ENCODE measurements at places on chromosomes 3 and 15. TPM values are rescaled to one million over a fixed set of nuclear protein-coding genes. Genes with fewer than 3 reads are reported as not detected.

DNA sequence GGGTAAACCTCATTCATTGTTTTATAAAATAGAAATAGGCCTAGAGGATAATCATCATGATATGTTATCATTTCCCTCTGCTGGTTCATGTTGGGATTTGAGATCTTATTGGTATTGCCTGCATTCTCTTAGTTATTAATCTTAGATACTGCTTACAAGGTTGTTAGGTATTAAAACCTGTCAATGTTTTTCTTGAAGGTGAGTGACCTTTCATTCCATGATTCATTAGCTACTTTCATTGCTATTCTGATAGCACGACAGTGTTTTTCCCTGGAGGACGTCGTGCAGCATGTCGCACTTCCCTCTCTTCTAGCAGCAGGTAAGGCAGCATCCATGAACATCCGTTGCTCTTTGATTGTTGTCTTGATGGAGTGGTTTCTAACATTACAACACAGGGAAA is 17.1 kb downstream of the P2RY12 start:
- H3K36me3 ChIP-seq, result no peaks in the 10 kb centered on the region
- no peaks in the 10 kb centered on the region for H3K27me3 ChIP-seq
- H3K4me1 ChIP-seq, result no peaks in the 10 kb centered on the region
- H3K27ac ChIP-seq, result no peak overlapping the region

- H3K36me3 ChIP-seq, result no peaks in the 10 kb centered on the region
- no peak overlapping the region for H3K27ac ChIP-seq
- no peak overlapping the region for H3K4me3 ChIP-seq
- DNase-seq, result no peak
- H3K4me1 ChIP-seq, result no peaks in the 10 kb centered on the region
- no peaks in the 10 kb centered on the region for H3K27me3 ChIP-seq
Observed at GRCh38 chr15:54998661-54999060, 198.1 kb downstream of the RSL24D1 start.

DNA sequence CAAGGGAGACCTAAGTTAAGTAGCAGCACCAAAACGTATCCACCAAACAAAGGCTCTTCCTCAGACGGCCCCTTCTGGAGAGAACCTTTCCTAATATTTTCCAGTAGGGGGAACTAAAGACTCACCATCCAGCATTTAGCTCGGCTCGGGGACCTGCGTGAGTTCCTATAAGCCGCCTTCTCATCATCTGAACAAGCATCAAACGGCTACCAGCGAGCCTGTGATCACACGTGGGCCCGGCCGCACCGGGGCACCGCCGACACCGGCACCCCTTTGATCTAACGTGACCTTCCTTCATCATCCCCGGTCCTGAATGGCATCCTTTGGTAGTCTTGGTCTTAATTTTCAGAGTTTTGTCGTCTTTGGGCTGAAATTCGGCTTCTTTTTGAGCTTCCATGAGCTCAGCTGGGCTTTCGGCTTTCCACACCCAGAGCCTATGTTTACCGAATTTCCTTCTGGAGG is 1.4 kb upstream of the ROBO2 start:
- H3K4me3 ChIP-seq, result no peak overlapping the region
- H3K36me3 ChIP-seq, result no peaks in the 10 kb centered on the region
- no peak overlapping the region for H3K27ac ChIP-seq
- DNase-seq, result no peak
- no peaks in the 10 kb centered on the region for H3K4me1 ChIP-seq

GRCh38 chr15:48354694-48355303 is 23.6 kb downstream of the DUT start:
- H3K4me3 ChIP-seq, result no peak overlapping the region
- H3K27ac ChIP-seq, result no peak overlapping the region
- no peaks in the 10 kb centered on the region for H3K36me3 ChIP-seq
- no peaks in the 10 kb centered on the region for H3K27me3 ChIP-seq

DNA sequence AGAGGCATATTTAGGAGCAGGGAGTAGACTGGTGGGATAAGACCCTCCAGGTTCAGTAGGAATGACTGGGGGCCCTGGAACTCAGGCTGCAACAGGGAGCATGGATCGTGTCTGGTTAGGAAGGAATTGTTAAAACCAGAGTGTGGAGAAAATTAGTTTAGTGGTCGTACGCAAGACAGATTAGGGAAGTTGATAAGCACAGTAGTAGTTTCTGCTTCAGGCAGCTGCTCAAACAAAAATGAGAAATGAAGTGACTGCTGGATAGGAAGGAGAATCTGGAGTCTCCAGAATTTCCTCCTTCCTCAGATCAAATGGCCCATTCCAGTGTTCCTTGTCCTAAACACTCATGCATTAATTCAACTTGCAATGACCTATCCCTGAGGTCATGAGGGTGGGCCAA is 11.2 kb downstream of the MYD88 start:
- no peaks in the 10 kb centered on the region for H3K36me3 ChIP-seq
- peaks cover 23% of the 10 kb centered on the region for H3K4me1 ChIP-seq
- H3K27ac ChIP-seq, result no peak overlapping the region
- no peaks in the 10 kb centered on the region for H3K27me3 ChIP-seq
- H3K4me3 ChIP-seq, result no peak overlapping the region
- no peak for DNase-seq

DNA sequence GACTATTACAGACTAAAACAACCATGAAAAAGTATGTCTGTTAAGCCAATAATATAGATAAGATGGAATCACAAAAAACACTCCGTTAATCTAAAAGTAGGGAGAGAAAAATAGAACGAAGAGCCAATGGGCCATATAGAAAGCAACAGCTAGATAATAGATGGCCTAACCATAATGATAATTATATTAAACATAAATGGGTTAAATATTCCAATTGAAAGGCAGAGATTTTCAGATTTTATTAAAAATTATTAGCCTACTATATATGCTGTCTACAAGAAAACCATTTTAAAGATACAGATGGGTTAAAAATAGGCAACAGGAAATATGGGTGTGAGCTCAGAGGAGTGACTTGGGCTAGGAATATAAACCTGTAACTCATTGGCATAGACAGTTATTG is 76.3 kb downstream of the ATP8B4 start:
- H3K27ac ChIP-seq, result no peak overlapping the region
- no peak overlapping the region for H3K4me3 ChIP-seq
- H3K36me3 ChIP-seq, result no peaks in the 10 kb centered on the region

DNA sequence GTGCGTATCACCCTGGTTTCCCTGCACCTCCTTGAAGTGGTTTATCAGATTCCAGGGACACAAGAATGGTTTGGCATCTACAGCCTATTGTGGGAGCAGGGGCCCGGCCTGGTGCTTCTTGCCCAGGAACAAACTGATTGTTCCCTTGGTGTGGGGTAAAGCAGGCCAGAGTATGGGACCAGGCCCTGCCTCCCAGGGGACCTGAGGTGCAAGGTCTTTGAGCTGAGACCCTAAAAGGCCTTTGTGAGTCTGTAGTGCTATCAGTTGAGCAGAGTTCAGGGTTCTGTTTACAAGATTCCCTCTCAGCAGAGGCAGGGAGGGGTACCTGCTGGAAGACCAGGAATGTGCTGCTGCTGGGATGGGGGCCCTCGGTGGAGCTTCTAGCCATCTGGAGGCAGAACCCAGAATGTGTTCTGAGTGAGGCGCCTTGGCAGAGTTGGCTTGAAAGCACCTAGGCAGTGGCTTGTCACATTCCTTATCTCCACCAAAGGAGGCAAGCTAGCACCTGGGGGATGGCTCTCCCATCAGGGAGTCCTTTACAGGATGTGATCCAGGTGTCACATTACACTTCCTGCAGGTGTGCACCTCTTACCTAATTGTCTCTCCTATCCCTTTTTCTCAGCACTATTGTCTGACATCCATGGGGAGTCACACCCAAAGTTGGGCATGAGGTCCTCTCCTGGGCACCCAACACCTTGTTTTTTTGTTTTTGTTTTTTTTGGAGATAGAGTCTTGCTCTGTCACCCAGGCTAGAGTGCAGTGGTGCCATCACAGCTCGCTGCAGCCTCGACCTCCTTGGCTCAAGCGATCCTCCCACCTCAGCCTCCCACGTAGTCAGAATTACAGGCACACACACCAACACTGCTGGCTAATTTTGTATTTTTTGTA is 13.1 kb downstream of the FLNB start:
- no peaks in the 10 kb centered on the region for H3K36me3 ChIP-seq
- H3K27me3 ChIP-seq, result no peaks in the 10 kb centered on the region
- H3K27ac ChIP-seq, result no peak overlapping the region
- DNase-seq, result no peak
- no peak overlapping the region for H3K4me3 ChIP-seq

DNA sequence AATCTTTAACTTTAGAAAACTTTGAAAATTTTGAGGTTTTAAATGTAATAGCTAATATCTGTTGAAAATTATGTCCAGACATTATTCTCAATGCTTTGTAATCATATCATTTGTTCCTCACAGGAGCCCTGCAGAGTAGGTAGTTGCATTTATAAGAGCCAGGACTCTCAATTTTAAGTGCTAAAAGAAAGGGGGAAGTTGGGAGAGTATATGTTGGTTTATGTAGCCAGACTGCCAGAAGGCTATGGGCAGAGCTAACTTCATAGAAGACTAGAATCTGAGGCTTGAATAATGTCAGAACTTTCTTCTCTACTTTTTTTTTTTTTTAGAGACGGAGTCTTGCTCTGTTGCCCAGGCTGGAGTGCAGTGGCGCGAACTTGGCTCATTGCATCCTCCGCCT is 9.1 kb downstream of the VPS8 start:
- H3K27ac ChIP-seq, result no peak overlapping the region
- no peaks in the 10 kb centered on the region for H3K27me3 ChIP-seq
- H3K4me1 ChIP-seq, result peaks cover under 1% of the 10 kb centered on the region
- no peak for DNase-seq
- no peak overlapping the region for H3K4me3 ChIP-seq

DNA sequence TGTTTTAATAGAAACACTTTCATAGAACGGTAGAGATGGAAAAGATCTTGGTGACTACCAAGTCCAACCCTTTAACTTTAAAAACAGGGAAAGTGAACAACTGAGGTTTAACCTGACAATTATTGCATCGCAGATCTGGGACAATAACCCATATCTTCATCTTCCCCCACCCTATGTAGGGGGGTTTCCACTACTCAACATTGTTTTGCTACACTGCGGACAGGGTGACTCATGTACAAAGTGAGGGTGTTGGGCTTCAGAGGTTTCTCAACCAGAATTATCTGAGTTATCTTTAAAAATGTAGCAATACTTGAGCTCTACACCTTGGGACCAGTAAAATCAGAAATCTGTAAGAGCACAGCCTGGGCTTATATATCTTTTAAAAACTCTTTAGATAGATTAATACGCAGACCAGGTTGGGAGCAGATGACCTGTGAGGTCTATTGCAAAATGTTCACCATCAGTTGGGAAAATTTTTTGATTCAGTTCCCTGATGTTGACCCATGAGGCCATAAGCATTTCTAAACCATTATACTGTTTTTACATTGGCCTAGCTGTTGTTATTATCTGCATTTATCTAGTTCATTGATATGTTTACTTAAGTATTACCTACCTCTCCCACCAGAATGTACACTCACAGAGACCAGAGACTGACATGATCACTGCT is 103.6 kb upstream of the ICE2 start:
- no peaks in the 10 kb centered on the region for H3K27me3 ChIP-seq
- H3K36me3 ChIP-seq, result no peaks in the 10 kb centered on the region
- DNase-seq, result peak; percentile 65
- peak overlapping the region; percentile 92 for H3K27ac ChIP-seq

DNA sequence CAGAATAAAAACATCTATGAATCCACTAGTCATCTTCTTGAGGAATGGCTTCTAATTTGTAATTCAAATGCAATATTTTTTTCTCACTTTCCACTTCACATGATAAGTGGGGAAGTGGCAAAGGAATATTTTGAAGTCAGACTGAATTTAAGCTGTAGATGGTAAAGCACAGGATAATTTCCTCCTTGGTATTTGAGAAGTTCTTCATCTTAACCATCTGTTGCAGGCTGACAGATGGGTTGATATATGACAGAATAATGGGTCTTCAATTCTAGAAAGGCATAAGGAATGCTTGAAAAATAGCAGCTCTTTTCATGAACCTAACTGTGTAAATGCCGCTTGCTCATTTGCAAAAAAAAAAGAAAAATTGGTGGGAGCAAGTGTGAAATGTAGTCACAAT is 66.5 kb upstream of the SNTN start:
- no peaks in the 10 kb centered on the region for H3K36me3 ChIP-seq
- no peak overlapping the region for H3K4me3 ChIP-seq
- H3K27ac ChIP-seq, result no peak overlapping the region
- H3K4me1 ChIP-seq, result no peaks in the 10 kb centered on the region
- no peak for DNase-seq

TMCO5A gene
- total RNA-seq, result not detected

NLGN1 gene
- total RNA-seq, result not detected

PLA2G4E gene
- total RNA-seq, result not detected

MESP1 gene
- 0.53 TPM for total RNA-seq
